ENCODE measurements at places on chromosomes 2 and 18.

- no peak for DNase-seq
Observed at GRCh38 chr2:216012133-216012829, 1.1 kb downstream of the MREG start.

GRCh38 chr18:37253394-37254235, 312.0 kb downstream of the CELF4 start:
- no peak for DNase-seq

GRCh38 chr2:146259816-146260215, 1585.0 kb upstream of the ACVR2A start:
- DNase-seq: no peak

DNA sequence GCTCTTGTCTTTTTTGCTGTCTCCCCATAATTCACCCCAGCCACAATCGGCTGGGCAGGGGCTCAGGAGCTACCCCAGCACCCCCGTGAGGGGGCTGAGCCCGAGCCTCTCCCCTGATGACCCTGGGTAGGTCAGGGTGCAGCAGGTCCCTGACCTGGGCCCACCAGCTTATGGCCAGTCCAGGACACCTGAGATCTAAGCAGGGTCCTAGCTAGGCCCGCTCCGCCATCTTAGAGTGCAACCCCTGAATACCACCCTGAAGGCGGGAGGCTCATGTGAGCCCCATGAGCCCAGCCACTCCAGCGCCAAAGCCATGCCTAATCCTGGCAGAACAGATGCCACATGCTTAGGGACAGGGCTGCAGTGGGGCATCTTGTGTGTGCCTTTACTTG, 16.2 kb downstream of the STK25 start:
- DNase-seq: no peak

DNA sequence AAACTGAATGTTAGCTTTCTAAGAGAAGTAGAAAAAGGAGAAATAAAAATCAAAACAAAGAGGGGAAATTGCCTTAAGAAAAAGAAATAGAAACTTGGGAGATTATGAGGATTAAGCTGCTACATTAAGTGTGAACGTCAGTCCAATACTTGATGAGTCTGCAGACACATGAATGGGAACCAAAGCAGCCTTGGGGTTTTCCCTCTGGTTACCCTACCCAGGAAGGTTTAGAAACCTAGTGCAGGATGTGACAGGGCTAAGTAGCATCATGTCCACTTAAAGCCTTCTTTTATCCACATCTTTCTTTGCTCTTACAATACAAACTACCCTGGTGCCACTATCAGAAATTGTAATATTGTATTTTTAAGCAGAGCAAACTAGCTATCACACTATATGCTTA, 22.3 kb downstream of the SLC35F5 start:
- DNase-seq: no peak

DNA sequence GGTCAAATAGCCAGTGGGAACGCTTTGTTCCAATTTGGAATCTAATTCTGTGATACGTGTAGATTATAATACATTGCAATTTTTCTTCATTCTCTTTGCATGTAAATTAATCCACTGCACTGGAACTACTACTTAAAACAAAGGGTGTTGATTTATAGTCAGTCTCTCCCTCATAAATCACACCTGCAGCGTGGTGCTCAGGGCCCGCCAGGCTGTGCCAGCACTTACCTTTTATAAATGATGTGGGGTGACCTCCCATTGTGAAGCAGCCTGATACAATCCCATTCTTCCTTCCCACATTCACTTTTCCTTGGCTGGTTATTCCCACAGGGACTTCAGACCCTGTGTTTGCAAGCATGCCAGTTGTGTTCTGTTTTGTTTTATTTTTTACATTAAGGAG, 302.3 kb upstream of the ID2 start:
- no peak for DNase-seq

GRCh38 chr2:151175864-151176263, 85.8 kb downstream of the RBM43 start:
- no peak for DNase-seq

DNA sequence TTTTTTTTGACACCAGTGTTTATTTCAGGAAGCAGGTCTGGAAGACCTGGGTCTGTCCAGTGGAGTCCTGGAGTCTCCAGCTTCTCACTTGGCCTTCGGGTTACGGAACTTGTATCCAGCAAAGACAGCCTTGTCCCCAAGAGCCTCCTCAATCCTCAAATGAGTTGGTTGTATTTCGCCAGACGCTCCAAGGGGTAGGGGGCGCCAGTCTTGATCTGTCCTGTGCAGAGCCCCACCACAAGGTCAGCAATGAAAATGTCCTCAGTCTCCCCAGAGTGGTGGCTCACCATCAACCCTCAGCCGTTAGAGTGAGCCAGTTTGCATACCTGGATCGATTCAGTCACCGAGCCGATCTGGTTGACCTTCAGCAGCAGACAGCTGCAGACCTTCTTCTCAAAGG, 21.9 kb downstream of the ASXL2 start:
- no peak for DNase-seq

DNA sequence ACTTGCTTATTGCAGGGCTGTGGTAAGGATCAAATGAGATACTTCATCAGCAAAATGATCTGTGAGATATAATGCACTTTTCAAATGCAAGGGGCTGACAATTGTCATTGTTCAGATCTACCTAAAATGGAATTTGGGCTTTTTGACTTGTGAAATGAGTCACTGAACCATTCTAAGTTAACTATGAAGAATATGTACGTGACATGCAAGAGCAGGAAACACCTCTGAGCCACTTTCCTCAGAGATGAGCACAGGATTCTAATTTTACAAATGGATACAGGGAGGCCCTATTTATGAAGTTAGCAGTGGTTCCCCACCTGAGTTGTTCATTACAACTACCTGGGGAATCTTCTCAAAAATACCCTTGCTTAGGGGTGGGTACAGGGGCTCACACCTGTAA, 26.7 kb downstream of the CTLA4 start:
- no peak for DNase-seq

GRCh38 chr2:189566046-189566445, 14.5 kb downstream of the SLC40A1 start:
- DNase-seq: peak; percentile 79

GRCh38 chr2:64675860-64676259, 22.1 kb upstream of the SERTAD2 start:
- DNase-seq: no peak

DNA sequence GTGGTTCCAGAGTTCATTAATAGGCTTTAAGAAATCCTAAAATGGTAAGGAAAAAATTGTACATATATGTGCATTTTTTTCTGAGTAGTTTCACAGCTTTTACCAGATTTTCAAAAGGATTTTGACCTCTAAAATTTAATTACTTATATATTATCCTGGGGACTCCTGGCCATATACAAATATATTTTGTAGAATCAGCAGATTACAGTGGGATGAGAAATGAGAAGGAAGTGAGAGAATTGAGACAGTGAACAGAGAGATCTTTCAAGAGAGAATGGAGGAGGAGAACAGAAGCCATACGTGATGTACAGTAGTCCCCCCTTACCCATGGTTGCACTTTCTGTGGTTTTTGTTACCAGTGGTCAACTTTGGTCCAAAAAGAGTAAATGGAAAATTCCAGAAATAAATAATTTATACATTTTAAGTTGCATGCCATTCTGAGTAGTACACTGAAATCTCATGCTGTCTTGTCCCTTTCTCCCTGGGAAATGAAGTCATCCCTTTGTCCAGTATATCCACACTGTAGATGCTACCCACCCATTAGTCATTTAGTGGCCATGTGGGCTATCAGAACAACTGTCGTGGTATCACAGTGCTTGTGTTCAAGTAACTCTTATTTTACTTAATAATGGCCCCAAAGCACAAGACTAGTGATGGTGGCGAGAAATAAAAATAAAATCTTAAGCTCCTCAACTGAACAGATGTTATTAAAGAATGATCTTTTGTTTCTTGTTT, 130.4 kb upstream of the MYO3B start:
- DNase-seq: no peak

- no peak for DNase-seq
Observed at GRCh38 chr18:46660957-46661749, 4.1 kb upstream of the LOXHD1 start.

GRCh38 chr18:25313268-25313667, 38.7 kb downstream of the ZNF521 start:
- DNase-seq: no peak

- no peak for DNase-seq
Observed at GRCh38 chr18:58271770-58272169, 227.7 kb downstream of the NEDD4L start.

DNA sequence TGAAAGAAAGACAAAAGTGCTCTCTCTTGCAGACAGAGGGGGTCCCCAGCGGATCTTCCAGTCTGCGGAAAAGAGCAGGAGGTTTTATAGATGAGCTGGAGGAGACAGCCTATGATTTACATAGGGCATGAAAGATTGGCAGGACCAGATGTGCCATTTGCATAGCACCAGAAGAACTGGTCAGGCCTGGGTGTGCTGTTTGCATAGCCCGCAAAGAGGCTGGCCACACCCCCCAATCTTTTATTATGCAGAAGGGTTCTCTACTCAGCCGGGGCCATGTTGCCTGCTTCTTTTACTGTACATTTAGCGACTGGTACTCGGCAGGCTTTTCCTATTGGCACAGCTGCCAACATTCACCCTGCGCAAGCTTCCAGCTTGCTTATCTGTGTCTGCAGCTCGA, 317.6 kb downstream of the GALR1 start:
- DNase-seq: no peak

DNA sequence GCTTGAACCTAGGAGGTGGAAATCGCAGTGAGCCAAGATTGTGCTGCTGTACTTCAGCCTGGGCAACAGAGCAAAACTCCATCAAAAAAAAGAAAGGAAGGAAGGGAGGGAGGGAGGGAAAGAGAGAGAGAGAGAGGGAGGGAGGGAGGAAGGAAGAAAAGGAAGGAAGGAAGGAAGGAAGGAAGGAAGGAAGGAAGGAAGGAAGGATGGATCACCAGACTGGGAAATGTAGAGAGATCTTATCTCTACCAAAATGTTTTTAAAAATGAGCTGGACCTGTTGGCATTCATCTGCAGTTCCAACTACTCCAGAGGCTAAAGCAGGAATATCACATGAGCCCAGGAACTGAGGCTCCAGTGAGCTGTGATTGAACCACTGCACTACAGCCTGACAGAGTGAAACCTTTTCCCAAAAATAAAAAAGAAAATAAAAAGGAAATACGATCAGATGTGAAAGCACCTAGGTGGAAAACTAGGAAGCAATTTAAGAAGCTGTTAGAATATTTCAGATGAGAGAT, 239.4 kb downstream of the CDH7 start:
- no peak for DNase-seq

DNA sequence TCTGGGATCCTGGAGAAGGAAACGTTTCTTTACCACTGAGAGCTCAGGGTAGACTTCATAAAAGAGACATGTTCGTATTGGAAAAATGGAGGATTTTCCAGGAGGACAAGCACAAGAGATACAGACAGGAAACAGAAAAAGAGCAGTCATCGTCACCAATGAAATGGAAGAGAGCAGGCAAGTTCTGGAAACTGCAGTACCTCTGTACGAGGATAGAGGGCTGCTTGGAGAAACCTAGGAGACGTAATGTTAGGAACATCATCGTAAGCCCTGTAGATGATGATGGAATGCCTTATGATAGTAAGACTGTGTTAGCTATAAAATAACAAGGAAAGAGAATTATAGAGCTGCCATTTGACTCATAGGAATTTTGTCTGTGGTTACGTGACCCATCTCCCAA, 121.1 kb upstream of the KLHL14 start:
- DNase-seq: no peak

GRCh38 chr2:16466821-16467151, 198.8 kb downstream of the CYRIA start:
- DNase-seq: no peak

- no peak for DNase-seq
Observed at GRCh38 chr2:229571243-229571642, 143.1 kb downstream of the DNER start.

- DNase-seq: no peak
Observed at GRCh38 chr2:241891315-241891987, 21.9 kb downstream of the RTP5 start.

DNA sequence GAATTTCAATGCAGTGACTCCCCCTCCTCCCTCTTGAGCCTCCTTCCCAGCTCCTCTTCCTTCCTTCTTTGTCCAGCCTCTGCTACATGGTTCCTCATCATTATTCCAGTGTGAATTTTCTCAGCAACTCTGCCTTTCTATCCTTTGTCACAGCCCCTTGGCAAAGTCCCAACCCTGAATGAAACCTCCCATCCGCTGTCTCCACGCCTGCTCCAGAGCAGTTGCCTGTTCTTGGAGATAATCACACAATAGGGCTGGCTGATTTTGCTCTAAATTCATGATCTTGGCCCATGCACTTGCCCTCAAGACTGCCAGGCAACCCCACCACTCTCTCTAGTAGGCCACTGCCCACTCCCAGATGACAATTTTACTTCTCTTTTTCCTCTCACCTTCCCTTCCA, 61.4 kb downstream of the BCL2L11 start:
- no peak for DNase-seq

GRCh38 chr2:172481507-172482262, 54.3 kb downstream of the ITGA6 start:
- no peak for DNase-seq

- peak; percentile 74 for DNase-seq
Observed at GRCh38 chr2:12716282-12717190, at the start of gene TRIB2. TRIB2 (plus strand) TSS chr2:12716936; CDS start chr2:12718308, 1,372 bp downstream.

GRCh38 chr2:16038621-16039020, 98.3 kb downstream of the MYCN start:
- DNase-seq: no peak

DNA sequence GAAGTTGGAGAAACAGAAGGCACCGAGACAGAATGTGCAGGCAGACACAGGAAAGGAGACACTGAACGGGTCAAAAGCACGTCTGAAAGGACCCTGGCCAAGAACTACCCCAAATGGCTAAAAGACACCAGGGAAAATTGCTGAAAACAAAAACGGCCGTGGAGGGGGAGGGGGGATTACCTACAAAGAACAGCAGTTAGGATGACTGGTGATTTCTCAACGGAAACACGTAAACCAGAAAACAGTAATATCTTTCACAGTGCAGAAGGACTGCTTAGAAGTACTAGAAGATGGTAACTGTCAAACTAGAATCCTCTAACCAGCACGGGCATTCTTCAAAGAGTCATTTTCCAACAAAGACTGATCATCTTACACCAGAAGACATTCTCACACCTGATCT, 142.6 kb downstream of the HDAC4 start:
- no peak for DNase-seq

- DNase-seq: no peak
Observed at GRCh38 chr2:70799706-70800105, 9.3 kb upstream of the FIGLA start.

DNA sequence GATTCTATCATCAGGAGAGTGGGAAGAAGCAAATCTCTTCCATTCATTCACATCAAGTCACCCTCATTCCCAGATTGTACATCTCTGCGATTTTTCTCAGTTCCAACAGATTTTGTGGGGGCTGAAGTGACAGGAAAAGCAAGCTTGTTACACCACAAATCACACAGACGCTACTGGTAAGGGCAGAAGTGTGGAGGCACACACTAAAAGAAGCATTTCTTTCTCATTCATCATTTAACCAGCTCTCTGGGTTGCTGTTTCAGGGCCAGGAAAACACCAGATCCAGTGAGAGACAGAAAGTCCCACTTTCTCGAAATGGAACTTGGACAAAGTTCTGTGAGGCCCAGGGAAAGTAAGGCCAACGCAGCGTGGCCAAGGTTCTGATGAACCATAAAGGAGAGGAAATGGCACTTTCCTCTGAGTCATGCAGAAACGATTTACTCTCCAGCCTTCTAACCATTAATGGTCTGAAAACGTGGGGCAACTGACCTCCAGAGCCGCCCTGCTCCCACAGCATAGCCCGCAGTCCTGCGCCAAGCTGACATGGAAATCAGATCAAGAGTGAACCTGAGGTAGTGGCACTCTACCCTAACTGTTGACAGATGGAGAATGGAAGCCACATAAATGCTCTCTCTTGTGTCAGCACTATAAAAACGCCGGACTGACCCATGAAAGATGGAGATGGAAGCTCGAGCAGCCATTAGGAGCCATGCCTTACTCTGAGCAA, 191.0 kb downstream of the C1D start:
- DNase-seq: peak; percentile 78
